GM03348 (cell line): ENCODE measurements at places on chromosomes 12 and 14.
A peak's percentile ranks its signal among the peaks of the same experiment; 100 is the strongest.

DNA sequence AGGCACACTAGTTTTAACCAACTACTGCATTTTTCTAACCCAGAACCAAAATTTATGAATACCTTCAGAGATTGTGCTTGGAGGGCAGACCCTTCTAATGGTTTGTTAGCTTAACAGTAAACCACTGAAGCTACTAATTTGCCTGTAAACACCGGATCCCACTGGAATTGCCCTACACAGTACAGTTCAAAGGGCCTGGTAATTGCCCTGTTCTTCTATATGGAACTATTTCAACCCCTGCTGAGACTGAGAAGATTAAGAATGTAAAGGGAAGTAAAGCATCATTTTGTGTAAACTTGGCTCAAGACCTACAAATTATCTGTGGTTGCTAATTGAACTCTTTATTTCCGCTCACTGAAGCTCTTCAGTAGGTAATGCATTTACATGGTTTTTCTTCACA is 468.1 kb downstream of the NPAS3 start:
- DNase-seq, result no peak

DNA sequence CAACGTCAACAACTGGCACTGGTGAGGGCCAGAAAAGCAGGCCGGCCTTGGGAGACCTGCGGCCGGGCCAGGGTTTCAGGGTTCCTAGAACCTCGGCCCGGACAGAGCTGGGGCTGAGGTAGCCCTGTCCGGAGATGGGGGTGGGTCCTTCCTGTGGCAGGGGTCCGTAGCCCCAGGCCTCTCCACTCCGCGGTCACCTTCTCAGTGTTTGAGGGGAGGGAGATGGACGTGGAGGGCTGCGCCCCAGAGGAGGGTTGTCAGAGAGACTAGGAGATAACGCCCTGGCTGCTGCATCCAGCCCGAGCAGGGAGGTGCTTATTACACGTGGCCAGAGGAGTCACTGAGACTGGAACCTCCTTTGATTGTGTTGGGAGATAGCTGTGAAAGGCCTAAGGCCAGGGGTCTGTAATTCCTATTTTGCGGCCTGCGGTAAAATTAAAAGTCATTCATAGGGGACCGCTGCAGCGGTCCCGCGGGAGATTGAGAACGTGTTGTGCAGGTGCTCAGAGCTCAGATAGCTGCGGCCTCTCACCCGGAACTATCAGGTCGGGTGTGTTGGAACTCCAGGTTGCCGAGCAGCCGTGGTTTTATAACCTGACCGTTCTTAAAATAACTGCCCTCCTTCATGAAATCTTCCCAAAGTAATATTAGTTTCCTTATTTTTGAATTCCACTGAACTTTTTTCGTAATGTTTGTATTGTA is 507 bp downstream of the AHSA1 start:
- peak; percentile 55 for DNase-seq

DNA sequence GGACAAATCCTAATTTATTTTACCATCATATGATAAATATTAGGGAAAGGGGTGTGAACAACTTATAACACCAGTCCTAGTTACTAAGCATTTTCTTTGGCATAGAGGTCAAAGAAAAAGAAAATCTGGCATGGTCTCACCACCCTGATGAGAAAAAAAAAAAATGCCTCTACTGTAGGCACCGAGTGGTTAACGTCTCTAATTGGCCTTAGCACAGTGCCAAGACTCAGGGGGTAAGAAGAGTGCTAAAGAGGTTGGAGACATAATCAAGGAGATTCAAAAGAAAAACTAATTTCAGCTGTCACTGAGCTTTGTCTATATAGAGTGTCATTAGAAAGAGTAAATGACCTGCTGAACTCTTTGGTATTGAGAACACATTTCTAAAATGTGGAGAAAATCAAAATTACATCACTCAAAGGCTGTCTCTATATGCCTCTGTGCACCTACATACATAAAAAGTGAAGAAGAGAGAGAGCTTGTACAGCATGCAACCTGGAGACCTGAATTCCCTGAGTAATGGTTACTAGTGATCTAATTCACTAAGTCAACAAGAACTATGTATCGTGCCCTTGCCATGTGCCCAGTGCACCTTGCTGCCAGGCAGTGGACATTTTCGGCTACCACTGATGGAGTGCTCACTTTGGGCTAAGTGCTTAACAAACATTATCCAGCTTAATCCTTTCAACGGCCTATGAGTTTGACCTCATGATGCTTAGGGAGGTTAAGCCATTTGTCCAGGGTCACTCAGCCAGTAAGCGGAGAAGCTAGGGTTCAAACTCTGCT is 113.8 kb upstream of the G2E3 start:
- DNase-seq, result no peak

DNA sequence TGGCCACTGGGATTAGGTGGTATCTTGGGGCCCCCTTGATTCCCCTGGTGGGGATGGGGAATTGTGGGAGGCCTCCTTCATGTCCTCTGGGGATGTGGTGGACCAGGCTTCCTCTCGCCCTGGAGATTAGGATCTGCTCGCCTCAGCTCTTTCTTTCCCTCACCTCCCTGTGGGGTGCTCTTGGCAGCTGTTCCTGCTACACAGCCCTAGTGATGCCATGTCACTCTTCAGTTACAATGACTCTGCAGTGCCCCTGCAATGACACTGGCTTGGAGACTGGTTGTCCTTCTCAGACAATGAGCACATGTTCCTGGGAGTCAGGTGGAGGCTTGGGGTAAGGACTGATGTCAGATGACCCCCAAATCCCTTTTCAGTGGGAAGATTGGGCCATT is 83.9 kb downstream of the ADCK1 start:
- no peak for DNase-seq

DNA sequence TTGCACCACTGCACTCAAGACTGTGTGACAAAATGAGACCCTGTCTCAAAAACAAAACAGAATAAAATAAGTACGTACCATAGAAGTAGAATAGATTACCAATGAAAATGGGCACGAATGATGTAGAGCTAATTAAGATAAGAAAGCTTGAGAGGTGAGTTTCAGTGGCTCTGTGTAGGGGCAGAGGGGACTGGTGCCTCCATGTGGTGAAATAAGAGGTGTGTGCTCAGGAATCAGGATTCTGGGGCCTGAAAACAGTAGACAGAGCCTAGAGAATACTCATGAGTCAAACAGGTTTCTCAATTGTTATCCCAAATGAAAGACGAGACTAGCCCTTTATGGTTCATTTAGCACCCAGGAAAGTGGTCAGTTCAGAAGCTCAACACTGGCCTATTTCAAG is 1145.1 kb downstream of the FLRT2 start:
- no peak for DNase-seq

DNA sequence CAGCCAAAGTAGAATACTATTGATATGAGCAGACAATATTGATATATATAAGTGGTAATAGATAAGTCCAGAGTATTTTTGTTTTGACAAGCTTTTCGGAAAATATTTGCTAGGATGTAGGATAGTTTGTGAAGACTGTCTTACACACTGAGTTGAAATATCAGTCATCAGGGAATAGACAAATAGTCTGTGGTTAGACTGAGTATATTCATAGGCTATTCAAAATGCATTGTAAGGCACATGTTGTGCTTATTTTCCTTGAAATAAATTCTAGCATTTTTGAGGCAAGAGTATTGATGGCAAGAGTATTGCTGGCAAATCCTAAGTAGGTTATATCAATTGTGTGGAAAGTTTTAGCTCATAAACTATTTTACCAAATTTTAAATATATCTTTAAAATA is 201.1 kb downstream of the LRIG3 start:
- no peak for DNase-seq

- no peak for DNase-seq
Observed at GRCh38 chr12:75212072-75212471, 2.4 kb upstream of the KCNC2 start.

DNA sequence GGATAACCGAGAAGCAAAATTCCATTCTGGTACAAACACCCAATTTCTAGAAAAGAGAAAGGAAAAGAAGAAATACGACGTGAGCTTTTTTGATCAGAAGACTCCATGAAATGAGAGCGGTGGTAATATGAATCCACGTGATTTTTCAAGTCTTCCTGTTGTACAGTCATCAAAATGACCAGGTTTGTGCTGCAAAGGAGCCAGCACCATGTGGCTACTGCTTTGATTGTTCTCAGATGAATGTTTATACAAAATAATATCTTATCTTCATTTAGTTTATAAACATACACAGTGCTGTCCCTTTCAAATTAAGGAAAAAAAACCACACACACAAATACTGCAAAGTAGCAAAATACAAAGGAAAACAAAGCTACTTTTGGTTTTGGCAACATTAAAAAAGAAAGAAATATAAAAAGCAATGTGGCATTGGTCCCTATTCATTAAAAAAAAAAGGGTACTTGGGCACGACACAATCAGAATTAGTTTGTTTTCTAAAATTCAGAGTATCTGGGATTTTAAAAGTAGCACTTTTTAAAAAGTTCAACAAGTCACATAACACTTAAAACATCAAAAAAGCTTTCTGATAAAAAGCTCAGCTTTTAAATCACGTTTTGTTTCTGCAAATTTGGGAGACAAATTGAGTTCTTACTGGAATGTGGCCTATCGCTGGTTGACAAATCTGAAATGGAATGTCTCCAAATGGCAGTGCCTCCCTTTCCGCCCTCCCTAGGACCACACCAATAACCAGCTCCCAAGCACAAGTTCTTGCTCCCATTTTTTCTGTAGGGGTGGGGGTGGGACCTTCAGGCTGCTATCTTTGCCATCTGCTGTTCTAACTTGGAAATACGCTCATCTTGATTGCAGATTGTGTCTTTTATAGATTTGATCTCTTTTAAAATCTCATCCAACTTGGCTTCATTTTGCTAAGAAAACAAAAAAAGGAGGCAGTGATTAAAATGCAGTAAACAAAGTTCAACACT is 13.2 kb upstream of the SELPLG start:
- no peak for DNase-seq

DNA sequence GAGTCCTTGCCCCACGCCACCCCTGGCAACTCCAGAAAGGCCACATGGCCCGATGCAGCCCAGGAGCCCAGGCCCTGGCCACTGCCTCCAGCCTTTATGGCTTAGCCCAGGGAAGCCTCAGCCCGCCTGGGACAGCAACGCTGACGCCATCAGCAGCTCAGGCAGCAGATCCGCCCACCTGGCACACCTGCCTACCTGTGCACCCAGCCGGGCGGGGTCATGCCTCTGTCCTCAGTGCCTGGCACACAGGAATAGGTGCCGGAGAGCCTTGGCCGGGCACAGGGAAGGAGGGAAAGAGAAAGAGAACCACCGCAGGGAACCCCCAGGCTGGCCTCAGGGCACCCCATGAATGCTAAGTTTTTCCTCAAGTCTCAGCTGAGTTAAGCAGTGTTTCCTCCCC is 21.1 kb downstream of the BEGAIN start:
- DNase-seq, result no peak

DNA sequence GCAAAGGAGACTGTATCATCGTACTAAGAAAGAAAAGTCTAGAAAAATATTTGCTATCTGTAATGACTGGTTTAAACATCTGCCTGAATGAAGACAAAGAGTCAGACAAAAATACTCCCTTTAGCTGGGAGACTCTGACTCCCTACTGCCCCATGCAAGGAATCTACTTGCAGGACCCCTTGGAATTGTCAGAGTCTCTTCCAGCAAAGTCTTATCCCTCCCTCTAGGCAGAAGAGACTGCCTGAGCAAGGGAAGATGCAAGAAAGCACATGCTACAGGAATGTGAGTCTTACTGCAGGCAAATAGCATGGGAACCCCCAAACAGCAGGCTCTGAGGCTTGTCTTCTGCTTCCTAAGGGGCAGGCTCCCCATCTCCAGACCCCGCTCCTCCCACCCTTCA is 154.0 kb downstream of the KCNA5 start:
- no peak for DNase-seq

DNA sequence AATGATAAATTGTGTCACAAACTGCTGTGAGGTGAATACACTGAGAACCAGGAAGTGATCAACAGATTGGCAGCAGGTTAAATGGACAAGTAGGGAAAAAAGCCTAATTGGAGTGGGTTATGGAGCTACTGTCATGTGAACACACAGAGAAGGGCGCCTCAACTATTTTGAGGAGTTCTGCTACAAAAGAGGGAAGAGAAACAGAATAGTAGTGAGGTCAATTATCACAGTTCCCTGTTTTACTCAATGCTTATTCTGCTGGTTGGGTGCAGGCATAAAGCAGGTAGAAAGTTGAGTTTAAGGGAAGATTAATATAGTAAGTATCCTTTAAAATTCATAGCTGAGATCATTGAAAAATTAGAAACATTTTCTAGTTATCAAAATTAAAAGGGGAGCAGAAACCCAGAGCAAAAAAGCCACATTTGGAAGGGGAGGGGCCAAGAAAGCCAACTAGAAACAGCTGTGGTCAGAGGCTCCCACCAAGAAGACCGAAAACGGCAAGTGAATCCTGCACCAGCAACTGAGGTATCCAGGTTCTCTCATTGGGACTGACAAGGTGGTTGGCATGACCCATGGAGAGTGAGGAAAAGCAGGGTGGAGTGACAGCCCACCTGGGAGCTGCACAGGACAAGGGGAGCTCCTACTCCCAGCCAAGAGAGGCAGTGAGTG is 105.7 kb downstream of the ZC3H14 start:
- no peak for DNase-seq

GRCh38 chr12:57033431-57033830 is 16.5 kb downstream of the MYO1A start:
- DNase-seq, result no peak
